CD4-positive, alpha-beta T cell treated with Interleukin-10 for 1 hour (primary cell): ENCODE measurements at places on chromosomes 1 and 21.

DNA sequence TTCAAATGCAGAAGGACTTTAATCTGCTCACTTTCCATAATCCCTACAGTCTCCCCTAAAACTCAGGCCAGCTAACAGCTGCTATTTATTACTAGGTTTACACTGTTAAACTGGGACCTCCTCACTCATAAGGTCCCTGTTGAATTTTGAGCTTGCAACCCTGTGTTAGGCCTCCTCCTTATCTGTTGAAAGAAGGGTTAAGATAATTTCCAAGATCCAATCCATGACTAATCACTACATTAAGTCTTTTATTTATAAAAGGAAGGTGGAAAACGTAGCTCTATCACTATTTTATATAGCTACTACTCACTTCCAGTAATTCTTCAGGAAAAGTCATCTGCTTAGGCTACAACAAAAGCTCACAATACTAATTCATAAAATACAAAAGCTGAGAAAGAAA, 79.5 kb downstream of the EVI5 start:
- no peak for DNase-seq

DNA sequence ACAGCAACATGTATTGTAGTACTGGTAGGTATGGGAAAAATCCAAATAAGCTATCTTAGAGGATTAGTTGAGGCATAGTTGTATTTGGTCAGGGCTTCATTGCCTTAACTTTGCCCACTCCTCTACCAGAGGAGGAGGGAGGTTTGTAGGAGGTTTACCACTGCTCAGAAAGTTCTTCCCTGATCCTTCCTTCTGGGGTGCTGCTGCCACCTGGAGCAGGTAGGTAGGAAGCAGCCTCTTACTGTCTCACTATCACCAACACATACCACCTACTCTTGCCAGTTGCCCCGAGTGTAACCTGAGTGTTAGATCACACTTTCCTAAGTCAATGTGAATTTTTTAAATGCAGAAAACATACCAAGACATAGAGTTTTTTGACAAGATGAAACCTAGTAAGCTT, 24.1 kb upstream of the ZSWIM5 start:
- peak; percentile 38 for DNase-seq

- no peak for DNase-seq
Observed at GRCh38 chr1:10868599-10868965, 72.1 kb upstream of the CASZ1 start.

DNA sequence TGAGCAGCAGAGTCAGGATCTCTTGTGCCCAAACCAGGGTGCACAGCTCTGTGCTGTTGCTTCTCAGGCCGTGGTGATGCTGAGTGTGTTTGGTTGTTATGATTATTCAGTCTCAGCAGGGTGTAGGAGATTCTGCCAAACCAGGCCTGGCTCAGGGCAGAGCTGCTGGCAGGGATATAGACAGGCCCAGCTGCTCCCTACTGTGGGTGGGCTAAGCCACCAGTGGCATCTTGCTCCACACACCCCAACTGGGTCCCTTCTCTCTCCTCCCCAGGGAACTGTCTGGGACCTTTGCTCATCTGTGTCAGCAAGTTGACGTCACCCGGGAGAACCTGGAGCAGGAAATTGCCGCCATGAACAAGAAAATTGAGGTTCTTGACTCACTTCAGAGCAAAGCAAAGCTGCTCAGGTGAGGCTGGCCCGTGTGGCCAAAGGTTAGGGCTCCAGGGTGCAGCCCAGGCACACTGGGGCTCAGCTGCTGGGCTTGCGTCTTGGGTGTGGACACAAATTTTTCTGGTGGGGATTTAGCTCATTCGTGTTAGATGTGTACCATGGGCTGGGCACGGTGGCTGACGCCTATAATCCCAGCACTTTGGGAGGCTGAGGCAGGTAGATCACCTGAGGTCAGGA, 9.9 kb upstream of the MIIP start:
- DNase-seq: no peak

DNA sequence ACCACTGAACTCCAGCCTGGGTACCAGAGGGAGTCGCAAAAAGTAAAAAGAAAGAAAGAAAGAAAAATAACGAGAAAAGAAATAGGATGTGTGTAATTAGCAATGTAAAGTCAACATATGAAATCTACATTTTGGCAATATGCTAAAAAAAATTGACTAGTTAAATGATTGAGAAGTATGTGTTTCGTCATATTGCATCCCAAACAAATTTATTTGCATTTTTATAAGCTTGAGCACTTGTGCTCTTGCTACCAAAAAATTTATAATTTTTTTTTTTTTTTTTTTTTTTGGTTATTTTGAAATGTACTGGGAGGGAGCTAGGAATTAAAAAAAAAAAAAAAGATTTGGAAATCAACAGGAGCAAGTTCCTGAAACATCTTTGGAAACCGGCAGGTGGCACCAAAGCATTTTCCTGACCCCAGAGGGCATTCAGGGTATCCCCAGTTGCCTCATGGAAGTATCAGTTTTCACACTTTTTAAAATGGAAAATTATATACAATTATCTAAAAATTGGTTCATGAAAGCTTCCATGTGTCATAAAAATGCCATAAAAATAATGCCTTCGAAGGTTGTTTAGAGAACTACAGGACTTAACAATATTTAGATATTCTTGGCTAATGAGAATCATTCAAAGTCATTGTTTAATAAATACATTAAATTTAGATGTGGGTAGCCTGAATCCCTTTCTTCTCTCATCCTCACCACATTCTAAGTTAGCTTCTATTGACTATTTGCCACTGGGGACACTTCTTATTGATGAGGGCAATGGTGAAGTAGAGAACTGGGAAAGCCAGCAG, 4.8 kb upstream of the HEATR1 start:
- no peak for DNase-seq

- no peak for DNase-seq
Observed at GRCh38 chr1:209879539-209879938, 51.8 kb downstream of the UTP25 start.

GRCh38 chr1:188986745-188987417, 1490.8 kb downstream of the BRINP3 start:
- no peak for DNase-seq

GRCh38 chr1:185646202-185646683, 87.9 kb upstream of the HMCN1 start:
- no peak for DNase-seq

- no peak for DNase-seq
Observed at GRCh38 chr1:199291022-199291740, 652.3 kb downstream of the PTPRC start.

DNA sequence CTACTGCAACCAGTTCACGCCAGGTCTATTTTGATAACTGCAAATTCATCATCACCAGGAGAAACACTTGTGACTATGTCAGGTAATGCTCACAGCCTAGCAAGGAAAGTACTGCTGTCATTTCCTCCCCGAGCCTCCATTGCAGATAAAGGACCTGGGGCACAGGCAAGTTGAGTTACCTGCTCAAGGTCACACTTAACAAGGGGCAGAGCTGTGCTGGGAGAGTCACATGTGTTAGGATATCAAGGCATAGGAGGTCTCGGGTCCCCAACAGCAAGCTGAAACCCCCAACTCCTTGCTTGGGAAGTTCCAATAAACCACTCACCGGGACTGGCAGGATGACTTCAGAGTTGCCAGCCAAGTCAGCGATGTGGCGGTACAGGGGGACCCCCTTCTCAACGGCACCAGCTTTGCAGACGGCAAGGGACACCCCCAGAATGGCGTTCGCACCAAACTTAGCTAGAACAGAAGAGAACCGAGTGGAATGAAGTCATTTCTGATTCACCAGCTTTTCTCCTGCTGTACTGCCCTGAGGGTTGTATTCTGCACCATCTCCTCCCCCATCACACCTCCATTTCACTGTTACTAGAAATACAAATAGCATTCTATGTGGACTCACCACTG, 11.6 kb downstream of the ENO1 start:
- no peak for DNase-seq

GRCh38 chr1:181105134-181106021, 16.9 kb downstream of the IER5 start:
- DNase-seq: peak; percentile 95

DNA sequence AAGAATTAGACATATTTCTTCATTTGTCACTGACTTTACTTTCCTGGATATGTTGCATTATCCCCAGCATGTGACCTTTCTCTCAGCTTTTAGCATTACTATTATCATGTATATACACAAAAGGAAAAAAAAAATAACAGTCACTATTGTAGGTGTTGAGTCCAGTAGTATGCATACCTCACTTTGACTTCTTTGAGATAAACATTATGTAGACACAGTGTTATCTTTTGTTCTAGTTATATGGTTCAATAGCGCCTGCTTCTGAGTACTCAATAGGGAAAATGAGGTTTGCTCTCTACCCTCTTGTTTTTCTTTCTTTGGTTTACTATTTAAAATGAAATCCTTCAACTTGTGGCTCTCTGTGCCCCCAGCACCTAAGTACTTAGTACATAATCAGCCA, 409.6 kb upstream of the PKN2 start:
- DNase-seq: no peak

- no peak for DNase-seq
Observed at GRCh38 chr21:36097427-36098181, 27.8 kb downstream of the CBR1 start.

GRCh38 chr21:42991992-42992740, 17.8 kb downstream of the PKNOX1 start:
- no peak for DNase-seq

- no peak for DNase-seq
Observed at GRCh38 chr1:56816909-56817308, 2.3 kb downstream of the FYB2 start.

DNA sequence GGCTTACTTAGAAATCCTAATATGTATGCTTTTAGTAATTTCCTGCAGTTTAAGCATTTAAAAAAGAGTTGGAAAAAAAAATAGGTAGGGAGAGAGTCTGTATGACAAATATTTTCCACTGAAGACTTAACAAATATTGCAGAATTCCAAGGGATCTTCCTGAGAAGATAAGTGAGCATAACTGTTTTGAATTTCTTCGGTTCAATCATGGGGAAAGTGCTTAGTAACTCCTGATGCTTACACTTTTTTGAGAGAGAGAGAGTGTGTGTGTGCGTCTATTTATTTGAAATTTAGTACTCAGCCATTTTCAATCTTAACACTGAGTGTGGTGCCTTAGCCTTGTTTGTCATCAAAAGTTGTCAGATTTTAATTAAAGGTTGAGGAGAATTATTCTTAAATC, 18.5 kb downstream of the SON start:
- DNase-seq: no peak

GRCh38 chr1:37338658-37339057, 135.7 kb upstream of the ZC3H12A start:
- no peak for DNase-seq
